Psoas muscle (tissue), 8 donors: ENCODE measurements at places on chromosomes 16 and 17. TPM values are rescaled to one million over a fixed set of nuclear protein-coding genes. Genes with fewer than 3 reads are reported as not detected.

KRT20 gene
- not detected for polyA plus RNA-seq

NME3 gene
- polyA plus RNA-seq, result 22.4 TPM

DNA sequence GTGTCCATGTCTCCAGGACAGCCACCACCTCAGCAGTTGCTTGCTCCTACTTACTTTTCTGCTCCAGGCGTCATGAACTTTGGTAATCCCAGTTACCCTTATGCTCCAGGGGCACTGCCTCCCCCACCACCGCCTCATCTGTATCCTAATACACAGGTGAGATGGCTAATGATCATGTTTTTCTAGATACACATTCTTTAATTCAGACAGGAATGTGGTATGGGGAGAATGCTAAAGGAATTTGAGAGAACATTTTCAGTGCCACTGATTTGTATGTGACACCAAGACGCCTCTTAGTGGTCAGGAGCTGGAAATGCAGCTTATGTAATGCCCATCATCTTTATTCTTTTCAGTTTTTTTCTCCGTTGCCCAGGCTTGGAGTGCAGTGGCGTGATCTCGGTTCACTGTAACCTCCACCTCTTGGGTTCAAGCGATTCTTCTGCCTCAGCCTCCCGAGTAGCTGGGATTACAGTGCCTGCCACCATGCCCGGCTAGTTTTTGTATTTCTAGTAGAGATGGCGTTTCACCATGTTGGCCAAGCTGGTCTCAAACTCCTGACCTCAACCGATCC is 8.9 kb upstream of the RAPGEFL1 start:
- DNase-seq, result no peak

GRCh38 chr17:17119533-17119932 is 77.3 kb downstream of the MPRIP start:
- DNase-seq, result no peak

DNA sequence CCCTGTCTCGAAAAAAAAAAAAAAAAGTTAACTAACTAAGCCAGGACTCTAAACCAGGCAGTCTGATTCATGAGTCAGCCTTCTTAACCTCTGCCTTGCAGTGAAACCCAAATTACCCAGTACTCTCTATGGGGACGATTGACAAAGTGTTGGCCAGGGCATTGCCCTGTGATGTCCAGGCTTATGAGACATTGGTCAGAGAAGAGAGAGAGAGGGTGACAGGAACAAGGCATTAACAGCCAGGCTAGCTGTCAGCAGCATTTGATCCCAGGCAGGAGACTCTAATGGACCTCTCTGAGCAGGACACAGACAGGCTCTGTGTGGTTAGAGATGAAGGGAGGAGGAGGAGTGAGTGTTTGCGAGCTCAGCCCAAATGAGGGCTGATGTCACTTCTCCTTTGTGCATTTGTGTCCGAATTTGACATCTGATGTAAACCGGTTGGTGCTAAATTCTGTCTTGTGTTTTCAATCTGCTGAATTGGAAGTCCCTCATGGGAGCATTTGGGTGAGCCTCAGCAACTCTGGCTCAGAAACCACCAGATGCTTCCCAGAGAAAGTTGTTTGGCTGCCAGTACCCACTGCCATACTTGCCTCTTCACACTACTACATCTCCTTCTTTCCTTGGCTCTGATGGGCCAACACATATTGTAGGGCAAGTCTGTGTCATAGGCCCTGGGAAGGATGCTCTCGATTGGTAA is 4.3 kb upstream of the MYL4 start:
- peak; percentile 29 for DNase-seq
